ENCODE measurements at places on chromosomes 12 and 14.

- DNase-seq, result no peak
Observed at GRCh38 chr12:12717586-12718380, 615 bp downstream of the CDKN1B start.

DNA sequence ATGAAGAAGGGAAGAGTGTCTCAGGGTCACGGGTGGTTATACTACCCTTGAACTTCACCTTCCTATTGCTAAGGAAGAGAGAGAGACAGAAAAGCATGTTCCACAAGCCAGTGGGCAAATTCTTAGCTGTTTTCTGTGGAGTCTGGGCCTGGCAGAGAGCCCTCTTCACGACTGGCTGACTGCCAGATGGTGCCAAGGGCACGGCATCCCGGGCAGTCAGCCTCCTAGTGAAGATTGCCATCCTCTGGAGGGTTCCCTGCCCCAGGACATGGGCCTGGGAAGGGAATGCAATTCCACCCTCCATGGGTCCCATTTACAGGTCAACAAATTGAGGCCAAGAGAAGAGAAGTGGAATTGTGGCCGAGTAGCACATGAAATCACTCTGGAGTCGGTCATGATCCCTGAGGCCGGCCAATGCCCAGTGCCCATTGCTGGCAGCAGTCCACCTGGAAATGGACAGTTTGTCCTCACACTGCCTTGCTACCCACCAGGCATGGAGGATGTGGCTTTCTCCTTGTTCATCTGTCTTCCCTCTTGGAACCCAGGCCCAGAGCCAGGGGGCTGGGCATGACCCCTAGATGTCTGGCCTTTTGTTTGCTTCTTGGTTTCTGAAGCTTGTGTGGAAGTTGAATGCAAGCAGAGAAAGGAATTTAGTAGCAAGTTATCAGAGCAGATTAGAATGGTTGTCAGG, 9.9 kb downstream of the TUNAR start:
- no peak for DNase-seq

- no peak for DNase-seq
Observed at GRCh38 chr12:27711317-27711682, 668 bp downstream of the MRPS35 start.

- DNase-seq, result no peak
Observed at GRCh38 chr12:10293570-10294227, 14.0 kb upstream of the KLRD1 start.

- DNase-seq, result no peak
Observed at GRCh38 chr12:118189741-118190191, 53.8 kb downstream of the PEBP1 start.

DNA sequence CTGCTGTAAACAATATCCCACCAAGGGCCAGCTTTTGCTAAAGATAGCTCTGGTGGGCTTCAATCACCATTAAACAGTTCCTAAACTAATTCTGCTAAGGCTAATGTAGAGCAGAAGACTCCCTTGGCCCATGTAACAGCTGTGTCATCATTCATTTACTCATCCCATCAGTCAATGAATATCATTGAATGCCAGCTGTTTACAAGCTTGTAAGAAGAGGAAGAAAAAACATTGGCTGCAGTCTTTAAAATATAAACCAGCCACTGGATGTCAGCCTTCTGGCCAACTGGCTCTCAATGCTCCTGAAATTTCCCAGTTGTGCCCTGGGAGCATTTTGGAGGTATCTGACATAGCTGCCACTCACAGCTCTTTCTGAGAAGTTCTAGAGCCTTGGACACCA, 18.0 kb upstream of the MAP3K9 start:
- DNase-seq, result no peak

- no peak for DNase-seq
Observed at GRCh38 chr12:109191621-109192250, 75.3 kb downstream of the ACACB start.

GRCh38 chr12:129276361-129277060, 423.2 kb downstream of the GLT1D1 start:
- no peak for DNase-seq

DNA sequence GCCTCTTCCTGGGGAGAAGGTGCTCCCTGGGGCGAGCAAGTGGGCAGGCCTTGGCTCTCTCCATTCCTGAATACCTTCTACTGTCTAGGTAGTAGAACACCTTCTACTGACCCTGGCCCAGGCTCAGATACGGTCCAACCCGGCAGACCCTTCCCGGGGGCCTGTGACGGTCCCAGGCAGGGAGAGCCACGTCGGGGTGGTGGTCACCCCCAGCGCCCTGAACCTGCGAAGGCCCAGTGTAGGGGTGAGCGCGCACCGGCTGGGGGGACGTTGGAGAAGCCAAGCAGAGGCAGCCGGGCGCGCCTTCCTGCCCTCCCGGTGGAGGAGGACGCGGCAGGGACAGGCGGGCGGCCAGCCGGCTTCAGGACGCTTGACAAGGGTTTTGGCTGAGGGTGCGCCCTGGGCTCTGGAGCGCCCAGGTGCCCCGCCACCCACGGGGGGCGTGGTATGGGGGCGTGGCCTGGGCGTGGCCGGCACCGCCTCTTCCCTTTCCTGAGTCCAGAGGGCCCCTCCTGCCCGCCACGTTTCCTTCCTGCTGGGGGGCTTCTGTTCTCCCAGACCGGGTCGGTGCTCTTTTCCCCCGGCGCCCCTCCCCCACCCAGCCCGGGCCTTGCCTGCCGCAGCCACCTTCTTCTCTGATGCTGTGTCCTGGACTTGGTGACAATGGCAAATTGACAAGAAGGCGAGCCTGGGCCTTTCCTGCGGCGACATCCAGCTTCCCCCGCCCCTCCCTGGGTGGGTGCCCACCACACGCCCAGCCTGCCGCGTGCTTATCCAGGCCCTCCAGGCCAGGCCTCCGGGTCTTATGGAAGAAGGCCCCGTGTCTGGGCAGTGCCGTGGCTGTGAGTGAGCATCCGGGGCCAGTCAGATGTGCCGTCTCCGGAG, 24.5 kb upstream of the PPP1R13B start:
- peak; percentile 66 for DNase-seq

- peak; percentile 53 for DNase-seq
Observed at GRCh38 chr14:35355981-35356841, 48.3 kb downstream of the NFKBIA start.

GRCh38 chr12:69423037-69423905, 46.9 kb upstream of the FRS2 start:
- DNase-seq, result no peak

DNA sequence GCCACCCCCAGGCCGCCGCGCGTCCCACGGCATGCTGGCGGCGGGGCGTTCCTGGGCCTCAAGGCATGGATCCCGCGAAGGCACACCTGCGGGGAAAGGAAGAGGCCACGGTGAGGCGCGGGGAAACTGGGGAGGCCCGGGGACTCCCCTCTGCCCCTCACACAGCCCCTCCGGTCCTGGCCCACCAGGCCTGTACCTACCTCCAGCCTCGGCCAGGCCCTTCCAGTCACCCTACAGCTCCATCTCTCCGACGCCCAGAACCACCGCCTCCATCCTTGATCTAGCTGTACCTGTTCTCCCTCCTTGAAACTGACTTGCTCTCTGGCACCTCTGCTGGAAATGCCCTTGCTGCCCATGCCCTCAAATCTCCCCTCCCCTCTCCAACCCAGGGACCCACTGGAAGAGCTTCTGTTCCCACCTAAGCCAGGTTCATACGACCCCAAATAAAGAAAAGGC, 1.7 kb downstream of the ANKRD9 start:
- DNase-seq, result no peak

GRCh38 chr12:19158923-19159322, 29.4 kb downstream of the PLEKHA5 start:
- DNase-seq, result no peak

DNA sequence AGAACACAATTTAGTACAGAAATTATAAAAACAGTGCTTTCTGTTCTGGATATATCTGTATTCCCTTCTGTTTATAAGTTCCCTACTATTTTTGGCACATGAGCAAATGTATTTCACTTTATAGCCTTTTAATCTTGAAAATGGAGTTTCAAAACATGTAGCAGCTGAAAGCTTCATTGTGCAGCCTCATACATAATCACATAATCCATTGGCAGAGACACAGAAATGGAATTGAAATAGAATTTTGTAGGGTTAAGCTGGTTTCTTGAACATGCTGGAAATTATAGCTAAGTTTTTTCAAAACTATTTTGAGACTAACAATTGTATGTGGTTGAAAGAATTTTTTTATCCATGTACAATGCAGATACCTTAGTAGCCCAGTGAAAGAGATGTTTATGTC, 614.3 kb upstream of the MDGA2 start:
- no peak for DNase-seq

GRCh38 chr12:63899396-63899795, 54.9 kb downstream of the SRGAP1 start:
- DNase-seq, result no peak

DNA sequence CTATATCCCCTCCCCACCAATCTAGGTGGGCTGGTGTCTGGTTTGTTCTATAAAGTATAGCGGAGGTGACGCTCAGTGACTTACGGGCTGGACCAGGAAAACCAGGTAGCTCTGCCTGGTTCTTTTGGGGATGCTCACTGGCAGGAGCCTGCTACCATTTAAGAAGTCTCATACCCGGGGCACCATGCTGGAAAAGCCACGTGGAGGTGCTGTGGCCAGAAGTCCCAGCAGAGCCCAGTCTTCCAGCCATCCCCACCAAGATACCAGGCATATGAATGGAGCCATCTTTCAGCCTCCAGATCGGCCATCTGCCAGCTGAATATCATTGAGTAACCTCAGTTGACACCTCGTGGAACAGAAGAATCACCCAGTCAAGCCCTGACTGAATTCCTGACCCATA, 87.2 kb downstream of the AACS start:
- no peak for DNase-seq

DNA sequence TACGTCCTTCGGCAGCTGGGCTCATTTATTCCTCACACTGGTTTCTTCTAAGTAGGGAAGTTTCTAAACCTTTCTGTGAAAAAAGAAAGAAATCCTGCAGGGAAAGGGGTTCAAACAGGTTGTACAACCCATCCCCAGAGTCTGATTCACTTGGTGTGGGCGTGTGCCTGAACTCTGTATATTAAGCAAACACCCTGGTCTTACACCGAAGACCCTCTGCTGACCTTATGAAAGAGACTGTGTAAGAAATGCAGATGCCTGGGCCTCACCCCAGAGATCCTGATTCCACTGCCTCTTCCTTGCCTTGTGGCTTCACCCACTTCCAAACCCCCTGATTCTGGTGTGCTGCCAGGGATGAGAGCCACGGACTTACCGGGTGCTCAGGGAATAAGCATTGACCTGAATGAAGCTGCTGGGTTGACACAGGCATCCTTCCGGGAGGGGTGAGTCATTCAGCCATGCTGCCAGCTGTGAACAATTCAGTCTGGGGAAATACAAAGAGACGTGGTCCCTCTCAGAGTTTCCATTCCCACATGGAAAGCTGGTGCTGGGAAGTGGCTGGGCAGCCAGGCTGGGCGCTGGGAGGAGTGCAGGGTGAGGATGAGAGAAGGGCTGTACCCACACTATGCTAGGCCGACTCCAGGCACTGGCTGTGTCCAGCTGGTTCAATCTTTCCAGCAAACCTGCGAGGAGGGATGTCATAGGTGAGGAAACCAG, 26.5 kb upstream of the ACTN1 start:
- no peak for DNase-seq

DNA sequence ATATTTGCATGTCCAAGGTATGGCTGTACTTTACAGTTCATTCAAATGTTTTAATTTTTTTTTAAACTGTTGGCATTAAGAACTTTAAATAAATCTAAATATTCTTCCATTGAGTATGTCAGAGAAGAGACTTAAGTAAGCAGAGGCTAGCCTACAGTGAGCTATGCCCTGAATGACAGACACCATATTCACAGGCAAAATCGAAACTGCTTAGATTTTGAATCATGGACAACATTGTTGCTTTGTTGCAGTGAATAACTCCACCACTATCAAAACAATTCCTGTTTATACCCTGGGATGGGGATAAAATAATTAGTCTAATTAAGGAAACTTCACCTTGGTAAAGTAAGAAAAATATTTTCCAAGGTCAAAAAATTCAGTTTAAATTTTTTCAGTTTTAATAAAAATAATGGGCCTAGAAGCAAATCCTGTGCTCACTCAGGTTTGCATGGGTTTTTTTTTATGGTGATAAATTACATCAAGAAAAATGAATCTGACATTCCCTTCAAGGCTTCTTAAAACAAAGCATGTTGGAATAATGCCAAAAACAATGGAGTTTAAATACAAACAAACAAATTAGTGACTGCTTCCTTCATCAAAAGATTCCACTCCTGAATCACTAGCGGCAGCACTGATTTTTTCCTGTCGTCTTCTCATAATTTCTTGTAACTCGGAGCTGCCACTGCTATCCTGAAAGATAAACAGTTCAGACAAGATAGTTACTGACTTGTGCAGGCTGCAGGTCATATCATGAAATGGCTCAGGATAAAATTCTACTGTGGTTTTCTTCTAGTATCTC, 168.2 kb downstream of the EPS8 start:
- DNase-seq, result no peak

GRCh38 chr14:80787876-80788275, 153.7 kb downstream of the CEP128 start:
- no peak for DNase-seq

GRCh38 chr12:132525833-132526455, 36.0 kb downstream of the FBRSL1 start:
- no peak for DNase-seq

GRCh38 chr12:129622566-129622965, 281.3 kb downstream of the TMEM132D start:
- DNase-seq, result no peak

DNA sequence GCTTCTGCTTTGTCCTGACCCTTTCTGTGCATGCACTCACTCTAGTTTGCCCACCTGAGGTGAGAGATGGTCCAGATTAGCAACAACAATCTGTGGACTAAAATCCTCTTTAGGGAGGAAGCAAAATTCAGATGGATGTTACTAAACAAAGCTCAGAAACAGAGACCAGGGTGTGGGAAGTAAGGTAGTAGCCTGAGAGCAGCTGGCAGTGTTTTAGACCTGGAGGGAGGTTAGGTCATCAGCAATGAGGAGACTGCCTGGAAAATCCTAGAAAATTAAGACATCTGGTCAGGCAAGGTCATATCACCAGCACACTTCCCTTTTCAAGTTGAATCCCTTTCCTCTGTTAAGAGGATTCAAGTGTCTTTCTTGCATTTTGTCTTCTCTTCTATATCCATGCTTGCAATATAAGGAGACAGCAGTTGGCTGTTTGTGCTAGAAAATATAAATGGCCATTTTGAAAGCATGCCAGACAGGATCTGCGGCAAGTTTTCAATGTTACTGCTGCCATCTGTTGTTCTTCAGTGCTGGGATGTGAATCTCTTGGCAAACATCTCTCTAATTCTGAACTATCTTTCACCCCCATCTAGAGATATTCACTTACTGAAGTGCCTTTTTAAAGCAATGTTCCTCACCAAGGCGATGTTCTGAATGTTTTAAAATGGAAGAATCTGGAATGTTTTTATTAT, 266.4 kb downstream of the NAV3 start:
- no peak for DNase-seq

GRCh38 chr12:9034095-9034494, 44.7 kb downstream of the KLRG1 start:
- no peak for DNase-seq

- no peak for DNase-seq
Observed at GRCh38 chr14:99041141-99041819, 230.7 kb downstream of the BCL11B start.

GRCh38 chr14:60720962-60721325, 3.2 kb downstream of the SIX4 start:
- DNase-seq, result no peak
